ENCODE measurements at places on chromosomes 2 and 18. TPM values are rescaled to one million over a fixed set of nuclear protein-coding genes. Genes with fewer than 3 reads are reported as not detected.
A peak's percentile ranks its signal among the peaks of the same experiment; 100 is the strongest.

- DNase-seq, result no peak
Measured at GRCh38 chr2:104125096-104125495, 728.8 kb upstream of the POU3F3 start.

Gene DTNB
- total RNA-seq, result 11.3 TPM

Gene YPEL5
- 81.2 TPM for total RNA-seq

Gene ARHGAP28
- 5.3 TPM for total RNA-seq

Gene PNPT1
- total RNA-seq, result 23.5 TPM

GRCh38 chr2:172431463-172431862 lies 4.1 kb downstream of the ITGA6 start:
- DNase-seq, result peak; percentile 60

All from heart right ventricle (tissue), 16 donors.